ENCODE measurements at places on chromosomes 11 and 22. TPM values are rescaled to one million over a fixed set of nuclear protein-coding genes. Genes with fewer than 3 reads are reported as not detected.

The GAS2 gene
- total RNA-seq, result 2.6 TPM

The BARX2 gene
- total RNA-seq, result not detected

The BCO2 gene
- total RNA-seq, result 1.4 TPM

The KRTAP5-1 gene
- total RNA-seq, result not detected

The POU2AF3 gene
- total RNA-seq, result 0.82 TPM

The GPHA2 gene
- 0.33 TPM for total RNA-seq

The PRG3 gene
- total RNA-seq, result not detected

The GRK3 gene
- 66.6 TPM for total RNA-seq

The SUSD2 gene
- 0.93 TPM for total RNA-seq

The SMARCB1 gene
- total RNA-seq, result 156 TPM

The HBB gene
- 157 TPM for total RNA-seq

The PDGFD gene
- 0.53 TPM for total RNA-seq

The SMPD1 gene
- 14.1 TPM for total RNA-seq

The TENM4 gene
- 1.9 TPM for total RNA-seq

The OR52B6 gene
- not detected for total RNA-seq

The GGT1 gene
- total RNA-seq, result 7.6 TPM

The GRAP2 gene
- total RNA-seq, result 4.3 TPM

The PHLDB1 gene
- total RNA-seq, result 1.3 TPM

The CCDC15 gene
- 0.51 TPM for total RNA-seq

The SCO2 gene
- total RNA-seq, result 7.1 TPM

The CDKN1C gene
- total RNA-seq, result 1.1 TPM

The SLC6A5 gene
- total RNA-seq, result not detected

The DAGLA gene
- total RNA-seq, result not detected

The ART5 gene
- total RNA-seq, result not detected

The NXPE4 gene
- total RNA-seq, result not detected

The SEPTIN3 gene
- 0.54 TPM for total RNA-seq

The PRAME gene
- 0.12 TPM for total RNA-seq

The CD3G gene
- not detected for total RNA-seq

The APOL1 gene
- total RNA-seq, result 10.7 TPM

The FGF3 gene
- total RNA-seq, result not detected

The PAX6 gene
- total RNA-seq, result not detected

The FREY1 gene
- total RNA-seq, result 4.6 TPM

The SLC22A8 gene
- total RNA-seq, result not detected

The LDHAL6A gene
- not detected for total RNA-seq

The JRKL gene
- total RNA-seq, result 9.6 TPM

The IL10RA gene
- 350 TPM for total RNA-seq

The TRIM66 gene
- total RNA-seq, result 12.4 TPM

The HORMAD2 gene
- not detected for total RNA-seq

The TMEM191B gene
- 2.5 TPM for total RNA-seq

The DNAJB7 gene
- not detected for total RNA-seq

The OR4D5 gene
- total RNA-seq, result not detected

The CADM1 gene
- total RNA-seq, result 0.86 TPM

The HBG2 gene
- not detected for total RNA-seq

The MAP6 gene
- total RNA-seq, result 0.40 TPM

The FAM181B gene
- total RNA-seq, result not detected

The NXPE1 gene
- not detected for total RNA-seq

The CARD10 gene
- total RNA-seq, result not detected

The OR52E8 gene
- total RNA-seq, result not detected

The CNGA4 gene
- total RNA-seq, result 0.22 TPM

Measured in activated B cell treated with CpG ODN at 0.5 μM for 24 hours (primary cell).